Naive thymus-derived CD4-positive, alpha-beta T cell (primary cell): ENCODE measurements at places on chromosomes 16 and 17. TPM values are rescaled to one million over a fixed set of nuclear protein-coding genes. Genes with fewer than 3 reads are reported as not detected.

Gene ARL5C
- polyA plus RNA-seq: 0.15 TPM

Gene MPP2
- polyA plus RNA-seq: 2.2 TPM

Gene MRC2
- 1.0 TPM for polyA plus RNA-seq

Gene TOX3
- not detected for polyA plus RNA-seq

Gene ZDHHC1
- polyA plus RNA-seq: not detected

Gene ARHGAP44
- polyA plus RNA-seq: 0.09 TPM

Gene CCDC78
- polyA plus RNA-seq: not detected
